CD8-positive, alpha-beta memory T cell (primary cell): ENCODE measurements at places on chromosomes 1 and 21.

GRCh38 chr1:228180959-228181644 lies 15.5 kb downstream of the IBA57 start:
- DNase-seq = no peak

DNA sequence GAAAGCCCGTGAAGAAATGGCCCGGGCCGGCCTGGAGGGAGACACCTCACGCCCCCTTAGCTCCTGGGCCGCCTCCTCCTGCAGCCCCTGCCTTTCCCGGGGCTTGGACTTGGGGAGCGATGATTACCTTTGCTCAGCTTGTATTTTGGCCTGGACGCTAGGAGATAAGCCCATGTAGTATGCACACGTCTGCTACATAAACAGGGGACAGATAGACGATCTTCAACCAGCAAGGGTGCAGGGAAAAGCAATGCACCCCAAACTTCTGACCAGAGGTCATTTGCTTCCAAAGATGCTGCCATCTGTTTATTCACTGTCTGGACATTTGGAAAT lies 936 bp downstream of the TP73 start:
- DNase-seq = no peak

DNA sequence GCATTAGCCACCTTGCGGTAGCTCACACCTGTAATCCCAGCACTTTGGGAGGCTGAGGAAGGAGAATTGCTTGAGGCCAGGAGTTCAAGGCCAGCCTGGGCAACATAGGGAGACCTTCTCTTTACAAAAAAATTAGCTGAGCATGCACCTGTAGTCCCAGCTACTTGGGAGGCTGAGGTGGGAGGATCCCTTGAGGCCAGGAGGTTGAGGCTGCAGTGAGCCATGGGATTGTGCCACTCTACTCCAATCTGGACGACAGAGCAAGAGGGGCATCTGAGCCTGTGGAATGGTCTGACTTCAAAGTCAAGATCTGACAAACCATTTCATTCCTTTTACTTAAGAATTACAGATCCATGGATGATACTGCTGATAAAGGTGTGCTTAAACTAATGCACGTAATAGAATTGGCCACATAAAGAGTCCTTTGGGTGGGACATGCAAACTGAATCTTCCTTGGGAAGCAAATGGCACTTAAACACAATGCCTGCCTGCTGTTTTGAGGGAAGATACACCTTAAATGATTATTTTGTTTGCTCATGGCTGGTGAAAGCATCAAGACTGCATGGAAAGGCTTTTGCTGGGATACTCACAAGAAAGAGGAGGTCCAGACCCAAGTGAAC lies 2.5 kb upstream of the TMEM201 start:
- no peak for DNase-seq

DNA sequence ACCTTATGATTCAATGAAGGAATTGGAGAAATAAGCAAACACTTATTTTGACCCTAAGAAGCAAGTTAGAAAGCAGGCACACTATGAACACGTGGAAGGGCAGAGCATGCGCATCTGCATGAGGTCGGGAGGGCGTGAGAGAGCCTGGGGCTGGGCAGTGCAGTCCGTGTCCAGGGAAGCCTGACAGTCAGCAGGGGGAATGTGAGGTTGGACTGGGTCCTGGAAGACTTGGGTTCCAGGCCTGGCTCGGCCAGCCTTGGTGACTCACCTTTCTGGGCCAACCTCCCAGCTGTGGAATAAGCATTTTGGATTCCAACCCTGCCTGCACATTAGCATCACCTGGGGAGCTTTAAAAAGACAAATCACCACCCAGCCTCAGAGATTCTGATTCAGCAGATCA lies 26.6 kb upstream of the LMX1A start:
- DNase-seq = no peak

GRCh38 chr1:25991937-25992688 lies 5.8 kb downstream of the PAFAH2 start:
- DNase-seq = no peak
